ENCODE measurements at places on chromosomes 16 and 17. TPM values are rescaled to one million over a fixed set of nuclear protein-coding genes. Genes with fewer than 3 reads are reported as not detected.

DNA sequence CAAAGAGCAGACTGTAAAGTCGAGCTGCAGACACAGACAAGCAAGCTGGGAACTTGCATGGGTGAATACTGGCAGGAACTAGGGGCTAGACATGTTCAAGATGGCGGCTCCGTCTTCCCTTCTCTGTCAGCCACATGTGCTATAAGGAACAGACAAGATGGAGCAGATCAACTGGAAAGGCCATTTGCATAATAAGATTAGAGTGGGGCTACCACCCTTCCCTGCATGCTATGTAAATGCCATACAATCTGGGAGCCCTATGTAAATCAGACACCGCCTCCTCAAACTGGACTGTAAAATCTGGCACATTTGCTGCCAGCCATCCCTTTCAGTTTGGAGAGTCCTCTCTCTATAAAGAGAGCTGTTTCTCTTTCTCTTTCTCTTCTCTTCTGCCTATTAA lies 640.1 kb upstream of the CDH8 start:
- no peaks in the 10 kb centered on the region for H3K36me3 ChIP-seq
- H3K27me3 ChIP-seq: no peaks in the 10 kb centered on the region
- H3K4me1 ChIP-seq: no peaks in the 10 kb centered on the region
- DNase-seq: no peak
- no peak overlapping the region for H3K27ac ChIP-seq
- no peak overlapping the region for H3K4me3 ChIP-seq

The CLEC18A gene
- total RNA-seq: not detected

- H3K27ac ChIP-seq: no peak overlapping the region
- no peaks in the 10 kb centered on the region for H3K36me3 ChIP-seq
- H3K4me1 ChIP-seq: peaks cover 24% of the 10 kb centered on the region
- H3K27me3 ChIP-seq: no peaks in the 10 kb centered on the region
- DNase-seq: no peak
Measured at GRCh38 chr16:52817696-52818095, 235.0 kb downstream of the CHD9NB start.

The CCL16 gene
- 2.0 TPM for total RNA-seq

The ADGRG1 gene
- 2.8 TPM for total RNA-seq

- no peaks in the 10 kb centered on the region for H3K36me3 ChIP-seq
- no peaks in the 10 kb centered on the region for H3K4me1 ChIP-seq
- DNase-seq: no peak
- H3K27ac ChIP-seq: no peak overlapping the region
Measured at GRCh38 chr16:86682219-86682904, 104.0 kb downstream of the FOXL1 start.

DNA sequence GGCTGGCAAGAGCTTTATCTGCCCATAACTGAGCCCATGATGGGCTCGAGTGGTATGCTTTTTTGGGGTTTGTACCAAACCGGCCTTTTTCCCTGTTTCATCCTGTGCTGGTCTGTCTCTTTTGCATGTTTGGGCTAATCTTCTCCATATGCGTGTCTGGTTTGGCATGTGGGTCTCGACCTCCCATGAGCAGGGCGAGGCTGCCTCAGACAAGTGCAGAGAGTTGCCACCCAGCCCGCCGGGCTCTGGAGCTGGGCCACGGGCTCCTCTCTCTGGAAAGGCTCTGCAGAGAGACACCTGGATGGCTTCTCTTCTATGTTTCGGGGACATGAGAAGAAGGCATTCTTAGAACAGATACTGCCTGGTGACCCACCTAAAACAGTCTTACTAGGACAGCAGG lies 67.8 kb upstream of the TBX2 start:
- H3K27ac ChIP-seq: no peak overlapping the region
- no peak overlapping the region for H3K4me3 ChIP-seq
- no peaks in the 10 kb centered on the region for H3K27me3 ChIP-seq
- DNase-seq: no peak

All from HepG2 (cell line).